ENCODE measurements at places on chromosomes 2 and 18. TPM values are rescaled to one million over a fixed set of nuclear protein-coding genes. Genes with fewer than 3 reads are reported as not detected.

The HOXD13 gene
- not detected for total RNA-seq

The DHRS9 gene
- not detected for total RNA-seq

The EPB41L3 gene
- 0.52 TPM for total RNA-seq

The UGT1A9 gene
- not detected for total RNA-seq

The ZNF521 gene
- 1.8 TPM for total RNA-seq

The LRP1B gene
- total RNA-seq: not detected

The QPCT gene
- not detected for total RNA-seq

The GALNT13 gene
- not detected for total RNA-seq

The SPDYA gene
- 19.6 TPM for total RNA-seq

The TRIM43 gene
- not detected for total RNA-seq

The CNRIP1 gene
- not detected for total RNA-seq

The LINC00305 gene
- total RNA-seq: not detected

The GAREM1 gene
- 0.05 TPM for total RNA-seq

The C2orf66 gene
- not detected for total RNA-seq

The GPBAR1 gene
- total RNA-seq: 1.2 TPM

The EMX1 gene
- total RNA-seq: not detected

The SNORC gene
- total RNA-seq: 1.3 TPM

The MGAT4A gene
- 105 TPM for total RNA-seq

The TFCP2L1 gene
- 0.05 TPM for total RNA-seq

The KHK gene
- 5.3 TPM for total RNA-seq

The MLPH gene
- total RNA-seq: 0.47 TPM

The GCG gene
- total RNA-seq: not detected

The NEMP2 gene
- total RNA-seq: 10.7 TPM

The SIGLEC15 gene
- not detected for total RNA-seq

The RGPD6 gene
- 110 TPM for total RNA-seq

The SFXN5 gene
- 8.0 TPM for total RNA-seq

The GRHL1 gene
- total RNA-seq: 1.8 TPM

The RPRM gene
- 0.44 TPM for total RNA-seq

The MARCO gene
- total RNA-seq: not detected

The DQX1 gene
- 0.15 TPM for total RNA-seq

The TTR gene
- not detected for total RNA-seq

The GAL3ST2 gene
- total RNA-seq: 1.1 TPM

The ANO7 gene
- total RNA-seq: 0.17 TPM

The POU3F3 gene
- not detected for total RNA-seq

The UGT1A3 gene
- not detected for total RNA-seq

The TMEM178A gene
- total RNA-seq: not detected

The ZNF396 gene
- not detected for total RNA-seq

The GAD1 gene
- not detected for total RNA-seq

The IMP4 gene
- total RNA-seq: 72.4 TPM

All from CD4-positive, CD25-positive, alpha-beta regulatory T cell (primary cell).